Osteocyte (in vitro differentiated cells): ENCODE measurements at places on chromosomes 12 and 14. TPM values are rescaled to one million over a fixed set of nuclear protein-coding genes. Genes with fewer than 3 reads are reported as not detected.
A peak's percentile ranks its signal among the peaks of the same experiment; 100 is the strongest.

GRCh38 chr14:59247801-59248584, 59.5 kb downstream of the DAAM1 start:
- DNase-seq: no peak

DNA sequence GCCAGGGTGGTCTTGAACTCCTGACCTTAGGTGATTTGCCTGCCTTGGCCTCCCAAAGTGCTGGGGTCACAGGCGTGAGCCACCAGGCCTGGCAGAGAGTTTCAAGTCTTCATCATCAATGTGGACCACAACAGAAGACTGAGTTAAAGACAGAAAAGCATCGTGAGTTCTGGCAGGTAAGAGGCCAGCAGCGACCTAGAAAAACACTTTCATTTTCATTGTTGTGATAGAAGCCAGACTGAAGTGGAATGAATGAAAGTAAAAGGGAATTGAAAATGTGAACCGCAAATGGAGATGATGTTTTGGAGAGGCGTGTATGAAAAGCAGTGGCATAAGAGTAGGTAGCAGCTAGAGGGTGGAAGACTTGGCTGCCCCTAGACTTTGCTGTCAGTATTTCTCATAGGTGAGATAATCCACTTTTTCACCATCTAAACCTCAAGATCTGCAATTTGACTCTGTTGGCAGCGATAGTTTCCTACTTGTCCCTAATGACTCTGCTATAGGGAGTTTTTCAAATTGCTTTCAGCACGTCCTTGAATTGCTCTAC, 47.1 kb upstream of the PLEKHA5 start:
- DNase-seq: no peak

The LRFN5 gene
- 0.16 TPM in 1 of 2 replicates, not detected in the other for total RNA-seq

The GNPTAB gene
- total RNA-seq: 25.8 and 26.8 TPM in 2 replicates

DNA sequence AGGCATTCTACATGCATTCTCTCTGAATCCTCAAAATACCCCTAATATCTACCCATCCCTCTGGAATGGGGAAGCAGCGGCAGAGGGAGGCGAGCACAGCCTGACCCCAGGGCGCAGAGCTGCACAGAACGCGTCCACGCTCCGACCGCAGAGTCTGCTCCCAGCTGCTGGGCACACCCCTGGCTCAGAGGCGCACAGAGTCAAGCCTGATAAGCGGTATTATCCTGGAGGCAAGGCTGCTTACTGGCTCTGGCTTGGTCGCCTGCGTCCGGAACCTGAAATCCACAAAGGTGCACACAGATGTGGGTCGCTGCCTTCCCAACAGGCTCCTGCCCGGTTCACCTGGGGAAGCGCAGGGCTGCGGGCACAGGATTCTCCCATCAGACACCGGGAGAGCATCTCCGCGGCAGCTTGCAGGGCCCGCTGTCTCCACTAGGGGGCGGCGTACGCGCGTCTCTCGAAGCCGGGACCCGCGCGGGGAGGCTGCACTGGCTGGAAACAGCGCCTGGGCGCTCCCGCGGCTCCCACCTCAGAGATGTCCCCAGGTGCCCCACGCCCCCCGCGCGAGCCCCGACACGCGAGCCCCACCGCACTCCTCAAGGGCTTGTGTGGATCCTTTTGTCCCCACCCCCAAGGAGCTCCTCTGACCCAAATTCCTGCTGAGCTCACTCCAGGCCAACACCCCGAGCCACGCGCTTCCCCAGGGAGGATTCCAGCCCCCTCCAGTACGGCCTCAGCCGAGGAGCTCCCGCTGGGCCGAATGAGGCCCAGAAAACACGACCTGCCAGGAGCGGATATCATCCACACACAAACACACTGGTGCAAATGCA, 120.1 kb upstream of the FZD10 start:
- no peak for DNase-seq

- no peak for DNase-seq
Observed at GRCh38 chr14:70906793-70907175, 475 bp upstream of the PCNX1 start.

DNA sequence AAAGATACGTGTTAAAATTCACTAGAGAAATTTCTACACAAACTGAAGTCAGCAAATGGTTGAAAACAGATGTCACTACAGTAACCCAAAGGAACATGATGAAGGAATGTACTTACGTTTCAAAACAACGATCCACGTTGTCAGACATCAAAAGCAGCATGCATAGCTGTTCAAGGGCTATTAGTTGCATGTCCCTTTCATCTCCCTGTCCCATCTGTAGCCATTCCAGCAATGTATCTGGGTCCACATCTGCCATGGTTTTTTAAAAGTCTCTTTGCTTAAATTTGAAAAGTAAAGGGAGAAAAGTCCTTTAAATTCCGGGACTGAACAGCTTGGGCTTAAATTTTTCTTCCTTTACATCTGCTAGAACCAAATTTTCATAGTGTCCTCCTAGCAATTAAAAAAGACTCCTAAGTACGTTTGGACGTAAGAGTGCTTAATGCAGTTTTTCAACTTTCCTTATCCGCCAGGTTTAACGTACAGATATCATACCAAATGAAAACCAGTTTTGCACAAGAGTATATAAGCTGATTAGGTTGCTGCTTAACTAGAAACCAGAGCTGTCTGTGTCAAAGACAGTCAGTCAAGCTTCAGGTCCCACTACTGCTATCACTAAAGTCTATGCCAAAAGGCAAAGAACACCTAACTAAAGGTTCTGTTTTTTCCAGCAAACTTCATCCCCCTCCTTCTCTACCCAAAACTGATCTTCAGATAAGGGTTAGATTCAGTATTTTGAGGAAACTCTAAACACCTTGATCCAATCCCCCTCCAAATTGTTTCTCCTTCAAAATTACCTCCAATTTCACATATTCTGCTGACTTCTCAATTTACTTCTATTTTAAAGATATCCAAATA, 1.7 kb downstream of the HECTD1 start:
- DNase-seq: no peak

GRCh38 chr14:89524990-89525667, 108.1 kb upstream of the FOXN3 start:
- peak; percentile 34 for DNase-seq

The EXOC3L4 gene
- total RNA-seq: 0.86 TPM in 1 of 2 replicates, not detected in the other

The MYO1H gene
- not detected in 2 replicates for total RNA-seq

DNA sequence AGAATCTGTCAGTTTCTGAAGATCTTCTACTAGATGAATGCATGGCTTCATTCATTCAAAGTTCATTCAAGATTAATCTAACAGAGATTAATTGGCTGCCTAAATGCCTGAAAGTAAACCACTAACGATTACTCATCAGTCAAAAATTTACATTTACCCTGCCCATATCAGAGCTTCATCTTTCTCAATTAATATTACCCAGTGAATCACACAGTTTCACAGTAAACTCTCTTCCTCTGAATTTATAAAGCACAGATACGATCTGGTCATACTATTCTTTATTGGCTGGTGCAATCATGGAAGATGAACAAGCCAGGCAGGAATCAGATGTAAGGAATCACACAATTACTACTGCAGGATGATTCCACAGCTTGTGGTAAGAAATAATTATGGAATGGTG, 377.7 kb downstream of the SLC16A7 start:
- DNase-seq: no peak

DNA sequence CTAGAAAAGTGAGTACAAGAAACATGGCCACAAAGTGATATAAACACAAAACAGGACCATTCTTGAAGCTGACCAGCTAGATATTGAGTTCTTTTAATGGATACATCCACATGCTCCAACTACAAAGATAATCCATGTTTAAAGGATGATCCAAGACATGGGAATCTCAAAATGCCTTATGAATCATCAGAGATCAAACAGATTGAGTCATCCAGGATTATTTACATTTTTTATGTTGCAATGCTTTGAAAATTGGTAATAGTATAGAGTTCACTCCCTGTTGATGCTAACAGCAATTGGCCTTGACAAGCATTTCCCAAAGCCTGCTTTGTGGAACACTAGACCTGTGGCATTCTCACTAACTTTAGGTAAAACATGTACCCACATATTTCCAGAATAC, 293.0 kb upstream of the TBX3 start:
- DNase-seq: no peak

DNA sequence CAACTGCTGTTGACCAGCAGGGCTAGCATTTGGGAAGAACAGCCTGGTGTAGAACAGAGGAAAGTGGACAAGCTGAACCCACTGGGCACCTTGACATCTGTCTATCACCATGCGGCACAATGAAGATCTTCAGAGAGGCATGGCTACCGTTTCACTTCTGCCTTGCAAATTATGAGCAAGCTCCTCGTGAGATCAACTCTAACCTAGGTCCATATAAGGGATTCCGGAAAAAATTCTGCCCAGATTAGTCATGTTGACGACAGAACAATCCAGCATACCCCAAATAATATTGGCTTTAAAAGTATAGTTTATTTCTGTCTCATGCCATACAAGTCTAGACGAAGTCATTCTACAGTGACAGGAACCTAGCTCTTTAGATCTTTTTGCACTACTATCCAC, 91.6 kb upstream of the ATF7IP start:
- DNase-seq: no peak

DNA sequence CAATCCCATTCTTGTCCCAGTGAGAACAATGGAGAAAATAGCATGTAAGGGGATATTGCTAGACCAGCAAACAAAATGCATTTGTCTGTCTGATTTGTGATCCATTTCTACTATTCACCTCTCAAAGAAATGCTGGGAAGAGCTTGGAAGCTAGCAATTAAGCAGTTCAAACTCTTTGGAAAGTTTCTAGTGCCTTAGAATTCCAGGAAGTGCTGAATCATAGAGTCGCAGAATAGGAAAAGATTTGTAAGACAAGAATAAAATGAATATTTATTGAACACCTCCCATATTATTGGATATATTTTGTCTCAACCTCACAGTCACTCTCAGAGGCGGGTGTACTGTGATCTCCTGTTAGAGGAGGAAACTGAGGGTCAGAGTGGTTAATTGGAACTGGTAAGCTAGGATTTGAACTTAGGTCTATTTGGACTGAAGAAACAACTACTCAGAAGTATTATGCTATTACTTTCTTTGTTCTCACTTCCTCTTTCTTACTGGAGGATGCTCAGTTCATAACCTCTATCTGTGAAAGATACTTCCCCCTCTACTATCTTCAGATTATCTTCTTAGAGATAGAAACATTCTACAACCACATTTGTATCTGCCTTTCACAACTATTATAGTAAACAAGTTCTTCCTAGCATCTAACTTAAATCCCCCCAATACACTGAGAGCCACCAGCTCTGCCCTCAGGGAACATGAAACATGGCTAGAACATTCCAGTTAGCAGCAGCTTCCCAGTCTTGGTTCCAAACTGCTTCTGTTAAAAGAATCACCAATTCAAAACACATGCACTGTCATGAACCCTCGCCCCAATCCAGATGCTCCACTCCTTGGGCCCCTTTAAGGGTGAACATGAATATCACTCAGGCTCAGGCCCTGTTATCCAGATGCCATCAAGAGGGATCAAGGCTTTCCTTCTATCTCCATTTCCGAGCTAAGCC, 64.2 kb downstream of the DRAM1 start:
- DNase-seq: no peak

- no peak for DNase-seq
Observed at GRCh38 chr12:123900871-123901376, 71.7 kb downstream of the CCDC92 start.

DNA sequence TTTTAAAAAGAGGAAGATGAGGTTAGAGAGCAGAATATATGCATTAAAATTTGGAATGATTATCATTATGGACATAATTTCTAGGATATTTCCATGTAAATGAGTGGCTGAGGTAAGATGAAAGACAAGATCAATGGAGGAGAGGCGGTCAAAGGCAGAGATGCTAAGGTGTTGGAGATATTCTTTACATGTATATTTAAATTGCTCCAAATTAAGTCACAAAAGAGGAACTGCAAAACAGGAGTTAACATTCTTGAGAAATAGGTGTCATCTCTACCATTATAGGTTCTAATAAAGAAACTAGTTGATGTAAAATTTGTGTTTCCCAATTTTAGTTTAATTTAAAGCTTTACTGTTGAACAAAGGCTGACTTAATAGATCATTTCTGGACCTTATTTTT, 268.5 kb upstream of the PPFIA2 start:
- no peak for DNase-seq

DNA sequence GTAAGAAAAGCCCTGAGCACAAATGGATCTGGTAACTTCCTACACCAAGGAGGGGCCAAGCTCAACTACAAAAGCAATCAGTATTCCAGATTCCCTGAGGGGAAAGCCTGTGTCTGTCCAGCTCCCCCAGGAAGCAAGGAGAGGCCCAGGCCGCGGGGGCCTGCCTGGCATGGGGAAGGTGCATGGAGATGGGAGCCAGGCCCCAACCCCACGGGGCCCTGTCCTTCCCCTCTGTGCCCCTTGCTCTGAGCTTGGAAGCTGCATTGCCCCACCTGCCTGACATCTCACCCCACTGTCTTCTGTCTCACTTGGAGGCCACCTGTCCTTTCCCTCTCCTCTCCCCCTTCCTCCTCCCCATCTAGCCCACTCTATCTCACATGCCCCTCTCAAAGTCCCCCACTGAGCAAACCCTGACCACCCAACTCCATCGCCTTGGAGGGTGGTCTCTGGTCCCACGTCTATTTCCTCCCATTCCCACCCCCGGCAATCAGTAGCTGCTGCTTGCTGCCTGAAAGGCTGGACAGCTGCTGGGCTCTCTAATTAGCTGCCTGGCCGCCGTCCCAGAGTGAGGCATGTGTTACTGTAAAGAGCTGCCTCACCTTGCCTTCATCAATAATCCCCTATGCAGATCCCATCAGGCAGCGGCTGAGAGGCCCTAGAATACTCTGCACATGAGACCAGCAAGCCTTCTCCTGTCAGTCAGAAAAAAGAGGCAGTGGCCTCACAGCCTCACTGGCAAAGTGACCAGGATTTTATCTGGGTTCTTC, 3.4 kb upstream of the TMEM229B start:
- DNase-seq: no peak

- no peak for DNase-seq
Observed at GRCh38 chr12:46798648-46799047, 27.1 kb downstream of the SLC38A4 start.

- DNase-seq: no peak
Observed at GRCh38 chr14:64459405-64460136, 5.7 kb upstream of the AKAP5 start.

DNA sequence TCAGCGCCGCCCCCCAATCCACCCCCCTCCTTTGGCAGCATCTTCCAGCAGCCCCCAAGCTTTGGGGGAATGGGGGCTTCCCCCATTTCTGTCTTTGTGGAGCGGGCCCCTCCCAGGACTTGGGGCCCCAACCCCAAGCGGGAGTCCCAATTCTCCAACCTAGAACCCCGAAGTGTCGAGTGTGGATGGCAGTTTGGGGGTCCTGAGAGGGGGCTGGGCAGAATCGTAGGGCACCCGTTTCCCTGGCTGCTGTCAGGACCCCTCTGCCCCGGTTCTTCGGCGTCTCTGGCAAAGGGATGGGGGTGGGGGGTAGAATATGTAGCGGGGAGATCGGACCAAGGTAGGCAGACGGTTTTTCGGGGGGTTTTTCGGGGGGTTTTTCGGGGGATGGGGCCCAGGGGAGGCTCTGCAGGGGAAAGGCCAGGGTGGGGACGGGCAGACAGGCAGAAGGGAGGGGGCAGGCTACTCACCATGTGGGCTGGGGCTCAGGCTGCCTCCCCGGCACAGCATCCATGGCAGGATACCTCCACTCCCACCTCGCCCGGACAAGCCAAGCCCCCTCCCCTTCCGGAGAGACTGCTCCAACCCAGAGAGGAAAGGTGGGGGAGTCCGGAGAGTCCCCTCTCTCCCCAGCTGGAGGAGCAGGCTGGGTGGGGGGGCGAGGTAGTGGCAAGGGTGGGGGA, 739 bp downstream of the JPH4 start:
- DNase-seq: no peak
